ENCODE measurements at places on chromosomes 12 and 14.

DNA sequence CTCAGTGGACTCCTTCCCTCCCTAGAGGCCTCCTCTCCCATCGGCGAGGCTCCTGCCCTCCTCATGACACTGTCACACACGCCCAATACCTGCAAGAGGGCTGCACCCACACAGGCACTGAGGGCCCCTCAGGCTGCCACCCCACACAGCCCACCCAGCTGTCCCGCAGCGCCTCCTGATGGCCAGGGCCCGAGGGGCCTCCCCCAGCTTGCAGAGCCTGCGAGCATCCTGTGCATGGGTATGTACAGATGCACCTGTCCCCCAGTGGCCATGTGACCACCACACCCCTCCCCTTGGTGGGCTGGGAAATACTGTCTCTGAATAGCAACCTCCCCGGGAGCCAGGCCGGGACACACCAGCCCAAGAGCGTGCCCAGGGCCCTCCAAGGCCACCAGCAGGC is 19.0 kb upstream of the NUDT14 start:
- DNase-seq = no peak

DNA sequence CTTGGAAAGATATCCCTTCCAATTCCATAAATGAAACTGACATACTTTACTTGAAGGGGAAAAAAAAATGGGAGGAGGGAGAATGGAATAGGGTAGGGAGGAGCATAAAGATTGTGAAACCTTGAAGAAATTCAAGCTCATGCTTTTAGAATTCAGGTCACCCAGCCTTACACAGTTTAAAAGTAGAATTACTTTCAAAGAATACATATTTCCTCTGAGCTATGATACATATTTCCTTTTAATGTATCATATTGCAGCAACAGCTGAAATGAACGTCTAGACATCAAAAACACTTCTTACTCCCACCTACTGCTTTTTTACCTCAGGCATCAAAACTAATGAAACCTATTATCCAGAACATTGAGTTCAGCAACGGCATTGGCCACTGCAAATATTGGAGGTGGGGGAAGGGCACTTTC is 156.0 kb downstream of the MED13L start:
- DNase-seq = peak; percentile 80

DNA sequence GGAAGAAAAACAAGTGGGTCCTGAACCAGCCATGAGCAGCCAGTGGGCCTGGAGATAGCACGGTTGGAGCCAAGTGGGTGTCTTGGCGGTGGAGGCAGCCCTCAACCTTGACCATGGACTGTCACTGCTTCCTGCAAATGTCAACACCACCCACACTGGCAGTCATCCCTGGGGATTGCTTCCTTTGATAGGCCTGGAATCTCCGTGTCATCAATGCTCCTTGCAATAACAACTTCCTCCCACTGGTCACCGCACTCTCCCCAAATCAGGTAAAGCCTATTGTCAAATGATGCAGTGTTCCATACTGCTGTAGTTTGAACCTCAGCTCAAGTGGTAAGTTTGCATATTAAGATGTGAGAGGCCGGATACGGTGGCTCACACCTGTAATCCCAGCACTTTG is 129.1 kb downstream of the NTF3 start:
- no peak for DNase-seq

DNA sequence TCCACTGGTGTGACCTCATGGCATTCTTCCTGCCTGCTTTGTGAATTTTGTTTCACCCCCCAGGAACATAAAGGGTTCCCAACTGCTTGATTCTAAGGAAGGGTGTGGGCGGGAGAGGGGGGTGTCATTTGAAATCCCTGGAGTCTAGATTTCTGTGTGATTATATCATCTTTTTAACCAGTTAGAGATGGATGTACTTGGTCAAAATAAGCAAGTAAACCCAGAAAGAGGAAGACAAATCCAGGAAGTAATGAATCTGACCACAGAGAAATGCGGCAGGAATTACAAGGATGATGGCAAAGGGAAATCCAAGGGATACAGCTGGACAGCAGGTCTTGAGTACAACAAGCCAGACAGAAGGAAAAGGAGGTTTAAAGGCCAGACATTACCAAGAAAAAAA is 38.9 kb downstream of the DMAC2L start:
- peak; percentile 65 for DNase-seq

- peak; percentile 28 for DNase-seq
Measured at GRCh38 chr12:24109381-24110039, 160.0 kb upstream of the SOX5 start.

GRCh38 chr12:49109641-49110463 is 795 bp downstream of the LMBR1L start:
- no peak for DNase-seq

Data from amniotic epithelial cell (primary cell).